Adrenal gland (tissue), 19 donors: ENCODE measurements at places on chromosomes 1 and 21.

DNA sequence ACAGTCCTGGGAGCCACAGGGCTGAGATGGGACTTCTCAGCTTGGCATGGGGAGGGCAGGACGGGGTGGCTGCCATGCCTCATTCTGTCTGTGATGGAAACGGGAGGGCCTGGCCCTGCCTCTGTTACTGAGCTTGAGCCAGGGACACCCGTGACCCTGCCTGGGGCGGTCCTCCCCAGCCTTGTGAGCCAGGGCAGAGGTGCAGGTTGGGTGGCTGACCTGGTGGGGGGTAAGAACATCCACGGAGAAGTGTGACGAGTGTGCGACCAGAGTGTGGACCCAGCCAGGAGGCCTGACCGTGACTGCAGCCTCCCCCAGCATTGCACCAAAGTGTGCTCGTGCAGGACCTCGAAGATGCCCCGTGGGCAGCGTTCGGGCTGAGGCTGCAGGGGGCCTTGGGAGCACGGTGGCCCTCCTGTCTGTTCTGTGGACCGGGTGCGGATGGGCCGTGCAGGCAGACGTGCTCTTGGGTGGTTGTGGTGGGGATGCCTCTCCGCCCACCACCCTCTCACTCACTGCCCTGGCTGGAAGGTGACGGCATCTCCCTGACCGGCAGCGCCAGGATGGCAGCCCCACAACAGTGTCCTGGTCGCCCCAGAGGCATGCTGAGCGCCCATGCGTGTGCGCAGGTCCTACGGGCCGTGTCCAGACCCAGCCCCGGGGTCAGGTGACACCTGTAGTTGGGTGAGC is 45.4 kb downstream of the SKI start:
- peaks cover 80% of the 10 kb centered on the region for H3K4me1 ChIP-seq
- H3K27ac ChIP-seq = no peak overlapping the region
- H3K36me3 ChIP-seq = peaks cover 3% of the 10 kb centered on the region
- no peak overlapping the region for H3K4me3 ChIP-seq
- no peaks in the 10 kb centered on the region for H3K27me3 ChIP-seq

DNA sequence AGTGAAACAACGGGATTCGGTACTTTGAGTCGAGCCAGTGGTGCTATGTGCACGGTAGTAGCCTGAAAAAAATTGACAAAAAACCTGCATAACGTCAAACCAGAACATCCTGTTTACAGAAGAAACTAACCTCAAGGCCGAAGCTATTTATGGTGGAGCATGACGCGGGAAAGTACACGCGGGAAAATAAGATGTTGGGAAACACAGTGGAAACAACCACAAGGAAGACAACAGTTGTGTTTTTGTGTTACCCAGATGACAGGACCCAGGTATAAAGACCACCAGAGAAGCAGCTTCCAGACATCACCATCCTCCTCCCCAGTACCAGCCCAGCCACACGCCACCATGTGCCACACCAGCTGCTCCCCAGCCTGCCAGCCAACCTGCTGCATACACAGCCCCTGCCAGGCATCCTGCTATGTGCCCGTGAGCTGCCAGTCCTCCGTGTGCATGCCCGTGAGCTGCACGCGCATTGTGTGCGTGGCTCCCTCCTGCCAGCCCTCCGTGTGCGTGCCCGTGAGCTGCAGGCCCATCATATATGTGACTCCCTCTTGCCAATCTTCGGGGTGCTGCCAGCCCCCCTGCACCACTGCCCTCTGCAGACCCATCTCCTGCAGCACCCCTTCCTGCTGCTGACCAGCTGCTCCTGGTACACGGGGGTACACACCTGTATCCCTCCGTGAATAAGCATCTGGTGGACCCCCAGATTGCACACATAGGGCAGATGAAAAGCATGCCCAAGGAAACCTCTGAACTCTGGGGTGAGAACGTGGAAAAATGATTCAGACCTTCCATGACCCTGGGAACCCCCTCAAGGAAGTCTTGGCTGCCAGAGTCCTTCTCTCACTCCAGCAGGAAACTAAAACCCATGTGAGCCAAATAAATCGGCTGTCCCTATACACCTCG is at the start of gene KRTAP12-3:
Gene KRTAP12-3 (plus strand): TSS at position 298 of the 906 bp plus-strand sequence. CDS start 48 bp downstream, at position 346.
- no peaks in the 10 kb centered on the region for H3K36me3 ChIP-seq
- H3K27me3 ChIP-seq = peaks cover 3% of the 10 kb centered on the region
- no peak within 1 kb of the TSS for H3K27ac ChIP-seq
- H3K4me1 ChIP-seq = no peaks in the 10 kb centered on the region
- no peak for DNase-seq

DNA sequence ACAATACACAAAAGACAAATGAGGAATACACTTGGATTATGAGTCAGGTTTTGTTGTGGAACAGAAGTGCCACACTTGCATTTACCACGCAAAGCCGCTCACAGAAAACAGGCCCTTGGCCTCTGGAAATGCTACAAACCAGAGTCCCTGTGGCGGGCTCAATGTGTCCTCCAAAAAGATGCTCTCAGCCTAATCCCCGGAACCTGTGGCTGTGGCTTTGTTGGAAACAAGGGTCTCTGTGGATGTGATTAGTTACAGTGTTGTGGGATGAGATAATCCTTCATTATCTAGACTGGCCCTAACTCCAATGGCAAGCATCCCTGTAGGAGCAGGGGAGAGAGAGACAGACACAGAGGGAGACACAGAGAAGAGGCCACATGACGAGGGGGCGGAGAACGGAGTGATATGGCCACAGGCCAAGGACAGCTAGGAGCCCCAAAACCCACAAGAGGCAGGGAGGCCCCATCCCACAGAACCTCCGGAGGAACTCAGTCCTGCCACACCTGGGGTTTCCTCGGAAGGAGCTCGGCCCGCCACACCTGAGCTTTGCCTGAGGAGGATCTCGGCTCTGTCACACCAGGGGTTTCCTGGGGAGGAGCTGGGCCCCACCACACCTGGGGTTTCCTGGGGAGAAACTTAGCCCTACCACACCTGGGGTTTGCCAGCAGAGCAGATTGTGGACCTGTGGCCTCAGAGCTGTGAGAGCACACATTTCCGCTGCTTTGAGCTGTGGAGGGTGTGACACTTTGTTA is 55.4 kb downstream of the NPHP4 start:
- H3K36me3 ChIP-seq = no peaks in the 10 kb centered on the region
- H3K4me3 ChIP-seq = no peak overlapping the region
- no peak overlapping the region for H3K27ac ChIP-seq
- no peaks in the 10 kb centered on the region for H3K27me3 ChIP-seq

DNA sequence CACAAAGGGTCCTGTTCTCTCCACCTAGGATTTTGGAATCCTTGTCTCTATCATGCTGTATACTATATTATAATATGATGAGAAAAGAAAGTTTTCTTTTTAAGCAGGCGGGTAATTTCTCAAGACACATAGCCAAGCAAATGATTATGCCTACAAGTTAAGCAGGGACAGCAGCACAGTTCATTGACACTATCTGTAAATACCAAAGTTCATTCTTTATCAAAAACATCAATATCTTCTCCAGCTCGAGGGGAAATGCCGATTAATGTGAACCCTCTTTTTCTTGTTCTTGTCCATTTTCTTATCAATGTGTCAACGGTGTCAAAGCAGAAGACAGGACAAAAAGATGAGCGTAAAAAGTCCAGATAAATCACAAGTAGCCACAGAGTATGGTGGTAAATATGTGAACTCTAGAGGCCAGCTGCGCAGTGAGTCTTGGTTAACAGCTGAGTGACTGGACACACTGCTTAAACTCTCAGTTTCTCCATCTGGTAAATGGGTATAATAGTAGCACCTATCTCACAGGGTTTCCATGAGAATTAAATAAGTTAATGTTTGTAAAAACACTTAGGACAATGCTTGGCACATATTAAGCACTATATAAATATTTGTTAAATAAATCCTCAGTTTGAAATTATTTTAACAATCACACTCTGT is 30.9 kb downstream of the LPAR3 start:
- no peak overlapping the region for H3K27ac ChIP-seq
- DNase-seq = no peak
- H3K36me3 ChIP-seq = no peaks in the 10 kb centered on the region
- no peak overlapping the region for H3K4me3 ChIP-seq
- no peaks in the 10 kb centered on the region for H3K4me1 ChIP-seq

DNA sequence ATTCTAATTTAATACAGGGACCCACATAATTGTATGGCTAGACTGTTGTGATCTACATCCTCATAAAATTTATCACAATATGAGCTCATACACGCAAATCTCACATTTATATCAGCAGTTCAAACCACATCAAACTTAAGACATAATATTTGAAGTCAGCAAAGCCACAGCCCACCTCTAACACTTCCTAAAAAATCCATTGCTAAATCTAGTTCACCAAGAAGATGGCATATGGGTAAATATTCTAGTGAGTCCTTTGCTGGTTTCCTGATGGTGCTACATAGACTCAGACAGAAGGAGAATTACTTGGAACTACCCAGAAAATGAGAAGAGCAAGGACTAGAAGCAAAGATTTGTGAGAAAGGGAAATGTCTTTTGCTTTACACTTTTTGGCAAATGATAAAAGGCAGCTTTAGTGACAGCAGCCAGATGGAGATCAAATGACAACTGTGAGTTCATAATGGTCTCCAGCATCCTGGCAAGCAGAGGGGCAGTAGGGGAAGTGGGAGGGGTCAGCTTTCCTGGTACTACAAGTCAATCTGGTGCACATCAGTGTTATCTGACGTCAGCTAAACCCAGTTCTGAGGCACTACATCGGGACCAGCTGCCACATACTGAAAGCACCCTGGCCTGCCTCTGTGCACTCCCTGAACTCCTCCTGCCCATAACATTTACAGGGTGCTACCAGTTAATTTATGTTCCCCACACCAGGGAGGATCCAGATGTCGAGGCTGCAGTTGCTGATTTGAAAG is 10.6 kb upstream of the GADD45A start:
- peaks cover 9% of the 10 kb centered on the region for H3K4me1 ChIP-seq
- no peak overlapping the region for H3K4me3 ChIP-seq
- peak; percentile 50 for DNase-seq
- H3K36me3 ChIP-seq = no peaks in the 10 kb centered on the region
- H3K27me3 ChIP-seq = no peaks in the 10 kb centered on the region
- H3K27ac ChIP-seq = peak overlapping the region; percentile 28

DNA sequence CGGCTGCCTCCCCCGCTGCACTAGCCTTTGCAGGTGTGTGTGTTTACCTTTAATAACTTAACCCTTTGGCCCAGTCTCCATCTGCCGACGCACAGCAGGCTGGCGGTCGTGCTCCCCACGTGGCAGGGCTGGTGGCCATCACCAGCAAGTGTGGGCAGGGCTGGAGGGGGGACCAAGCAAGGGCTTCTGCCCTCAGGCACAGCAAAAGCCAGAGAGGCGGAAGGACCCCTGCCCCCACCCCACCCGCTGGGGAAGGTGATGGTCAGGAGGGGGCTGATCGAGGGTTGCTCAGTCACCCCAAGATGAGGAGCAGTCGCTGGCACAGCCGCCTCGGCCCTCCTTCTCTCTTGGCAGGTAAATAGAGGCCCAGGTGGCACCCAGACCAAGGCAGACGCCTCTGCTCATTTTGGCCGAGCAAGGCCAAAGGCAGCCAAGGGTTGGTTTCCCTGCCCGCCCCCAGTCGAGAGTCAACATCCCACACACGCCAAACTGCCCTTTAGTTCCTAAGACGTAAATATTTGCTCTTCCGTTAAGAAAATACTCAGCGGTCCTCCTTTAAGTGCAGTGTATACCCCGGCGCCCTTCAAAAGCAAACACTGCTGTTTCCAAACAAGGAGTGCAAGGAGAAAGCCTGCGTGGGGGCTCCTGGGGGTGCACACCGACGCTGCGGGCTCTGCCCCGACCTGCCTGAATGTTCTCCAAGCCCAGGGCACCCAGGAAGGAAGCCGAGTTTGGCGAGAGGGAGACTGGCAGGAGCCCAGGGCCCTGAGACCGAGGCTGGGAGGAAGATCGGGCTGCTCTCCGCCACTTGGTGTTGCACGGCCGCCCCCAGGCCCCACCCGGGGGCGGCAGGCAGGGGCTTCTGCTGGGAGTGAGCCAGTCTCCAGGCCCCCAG is 82.7 kb downstream of the SIK1 start:
- no peaks in the 10 kb centered on the region for H3K36me3 ChIP-seq
- DNase-seq = no peak
- no peak overlapping the region for H3K4me3 ChIP-seq

DNA sequence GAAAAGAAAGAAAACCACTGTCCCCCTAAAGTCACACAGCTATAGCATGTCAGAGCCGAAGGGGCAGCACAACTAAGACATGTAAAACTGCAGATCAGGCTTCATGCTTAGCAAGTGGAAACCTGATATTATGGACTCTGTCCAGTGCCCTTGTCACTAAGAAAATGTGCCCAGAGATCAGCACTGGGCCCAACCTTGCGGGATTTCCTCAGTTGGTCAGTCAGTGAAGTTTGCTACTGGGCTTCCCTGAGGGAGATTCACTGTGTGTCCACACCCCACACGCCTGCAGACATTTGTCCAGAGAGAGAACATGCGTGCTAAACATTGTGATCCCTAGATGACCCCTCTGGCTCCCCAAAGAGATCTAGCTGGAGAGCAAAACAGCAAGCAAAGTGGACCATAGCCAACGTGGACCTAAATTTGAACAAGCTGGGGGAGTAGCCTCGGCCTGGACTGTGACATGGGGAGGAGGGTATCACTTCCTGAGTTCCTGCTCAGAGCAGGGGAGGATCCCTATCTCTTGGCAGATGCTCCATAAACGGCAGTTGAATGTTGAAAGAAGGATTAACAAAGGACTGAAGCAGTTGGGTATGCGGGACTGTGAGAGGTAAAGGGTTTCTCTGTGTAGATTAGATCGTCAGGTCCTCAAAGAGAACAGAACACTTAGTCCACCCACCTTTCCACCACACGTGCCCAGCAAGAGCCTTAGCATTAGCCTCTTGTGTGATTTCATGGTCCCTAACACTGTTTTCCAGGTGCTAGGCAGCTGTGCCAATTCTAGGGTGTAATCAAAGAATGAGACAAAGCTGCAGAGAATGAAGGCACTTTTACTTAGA is 53.6 kb downstream of the GLUL start:
- H3K27ac ChIP-seq = no peak overlapping the region
- no peaks in the 10 kb centered on the region for H3K4me1 ChIP-seq
- DNase-seq = peak; percentile 27
- H3K27me3 ChIP-seq = no peaks in the 10 kb centered on the region

- peak overlapping the region; percentile 92 for H3K27ac ChIP-seq
- no peak overlapping the region for H3K4me3 ChIP-seq
- DNase-seq = peak; percentile 68
Measured at GRCh38 chr1:159923203-159924024, 1.9 kb downstream of the TAGLN2 start.

DNA sequence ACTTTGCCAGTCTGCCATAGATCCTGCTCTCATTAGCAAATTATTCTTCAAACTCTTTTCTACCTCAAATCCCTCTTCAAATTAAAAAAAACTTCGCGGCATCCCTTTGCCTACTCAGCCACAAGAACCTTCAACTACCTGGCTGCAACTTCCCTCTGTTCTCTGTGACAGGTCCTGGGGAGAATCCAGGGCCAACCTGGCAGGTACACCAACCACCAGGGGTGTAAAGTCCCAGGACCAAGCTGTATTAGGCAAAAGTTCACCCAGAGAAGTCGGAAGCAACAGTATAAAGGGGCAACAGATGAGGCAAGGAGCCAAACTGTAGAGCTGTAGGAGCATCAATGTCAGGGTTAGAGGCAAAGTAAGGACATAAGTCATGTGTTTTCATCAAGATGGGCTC is 18.3 kb upstream of the ITLN2 start:
- no peak for DNase-seq
- H3K27ac ChIP-seq = no peak overlapping the region
- peaks cover 7% of the 10 kb centered on the region for H3K27me3 ChIP-seq
- no peaks in the 10 kb centered on the region for H3K36me3 ChIP-seq
- H3K4me1 ChIP-seq = no peaks in the 10 kb centered on the region
